ENCODE measurements at places on chromosomes 1 and 21.

DNA sequence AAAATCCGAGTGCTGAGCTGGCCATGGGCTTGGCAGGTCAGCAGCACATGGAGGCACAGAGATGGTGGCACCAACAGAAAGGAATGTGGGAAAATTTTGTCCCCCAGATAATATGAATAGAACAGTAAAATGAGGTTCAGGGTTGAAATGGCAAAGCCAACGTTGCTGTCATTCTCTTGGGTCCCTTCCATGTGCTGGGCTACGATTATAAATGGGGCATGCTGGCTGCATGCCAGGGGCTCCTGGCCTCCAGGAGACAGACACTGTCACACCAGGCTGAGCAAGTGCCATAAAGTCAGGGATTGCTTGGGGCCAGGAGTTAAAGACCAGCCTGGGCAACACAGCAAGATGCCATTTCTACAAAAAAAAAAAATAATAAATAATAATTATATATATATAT is 77.1 kb downstream of the TOMM20 start:
- DNase-seq = no peak

DNA sequence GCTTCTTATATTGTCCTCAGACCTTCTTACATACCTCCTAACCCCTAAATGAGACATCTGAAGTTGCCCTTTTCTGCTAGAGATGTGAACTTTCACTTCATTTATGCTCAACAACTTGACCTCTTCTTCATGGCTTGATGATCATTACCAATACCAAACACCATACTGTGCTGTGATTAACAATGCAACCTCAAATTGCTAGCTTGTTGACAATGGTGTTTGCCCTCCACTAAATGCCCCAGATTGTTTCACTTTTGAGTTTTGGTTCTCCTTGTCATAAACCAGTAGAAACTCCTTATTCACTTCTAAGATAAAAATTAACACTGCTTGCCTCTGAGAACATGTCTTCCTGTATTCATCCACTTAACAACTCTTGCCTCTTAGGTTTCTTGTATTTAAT is 5.6 kb downstream of the JAK1 start:
- no peak for DNase-seq

DNA sequence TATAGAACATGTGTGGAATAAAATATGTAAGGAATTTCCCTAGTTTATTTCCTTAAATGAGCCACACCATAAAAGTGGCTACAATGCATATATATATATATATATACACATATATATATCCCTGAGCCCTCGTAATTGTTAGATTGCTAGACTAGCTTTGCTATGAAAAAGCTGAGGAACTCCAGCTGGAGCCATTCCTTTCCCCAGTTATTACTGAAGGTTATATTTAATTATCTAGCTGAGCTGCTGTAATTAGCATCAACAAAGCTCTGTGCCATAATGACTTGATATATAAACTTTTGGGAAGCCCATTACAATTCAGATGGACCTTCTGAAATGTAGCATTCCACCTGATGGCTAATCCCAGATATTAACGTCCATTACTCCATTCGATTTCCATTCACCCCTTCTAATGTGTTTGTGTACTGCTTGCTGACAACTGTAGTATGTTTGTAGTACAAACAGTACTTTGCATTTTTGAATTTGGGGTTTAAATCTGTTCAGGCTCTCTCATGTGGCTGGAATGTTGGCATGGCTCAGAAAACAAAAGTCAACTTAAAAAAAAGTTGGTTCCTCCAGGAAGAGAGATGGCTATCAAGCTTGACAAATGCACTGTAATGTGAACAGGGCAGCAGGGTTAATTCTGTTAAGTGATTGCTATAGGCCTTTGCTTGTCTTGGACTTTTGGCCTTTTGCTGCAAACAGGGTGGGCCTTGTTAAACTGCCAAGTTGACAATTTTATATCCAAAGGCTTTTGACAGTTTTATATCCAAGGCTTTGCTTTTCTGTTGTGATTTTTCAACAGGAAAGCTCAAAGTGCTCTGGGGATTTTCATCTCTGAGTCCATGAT is 170.0 kb downstream of the LTN1 start:
- DNase-seq = peak; percentile 15

GRCh38 chr1:5992814-5993555 is 760 bp upstream of the NPHP4 start:
- no peak for DNase-seq

DNA sequence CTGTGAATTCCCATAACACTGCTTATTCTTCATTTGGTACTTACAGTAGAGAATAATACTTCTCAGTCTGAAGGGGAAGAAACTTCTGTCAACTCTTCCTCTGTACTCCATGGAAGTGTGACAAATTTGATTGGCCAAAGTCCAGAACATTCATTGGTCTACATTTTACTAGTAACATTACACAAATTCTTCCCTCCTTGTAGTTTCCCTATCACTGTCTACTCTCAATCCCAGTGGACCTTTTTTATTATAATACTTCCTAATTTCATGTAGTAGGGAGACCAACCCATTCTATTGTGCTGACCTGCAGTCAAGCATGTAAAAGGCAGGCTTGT is 74.7 kb downstream of the ALG6 start:
- DNase-seq = peak; percentile 33

DNA sequence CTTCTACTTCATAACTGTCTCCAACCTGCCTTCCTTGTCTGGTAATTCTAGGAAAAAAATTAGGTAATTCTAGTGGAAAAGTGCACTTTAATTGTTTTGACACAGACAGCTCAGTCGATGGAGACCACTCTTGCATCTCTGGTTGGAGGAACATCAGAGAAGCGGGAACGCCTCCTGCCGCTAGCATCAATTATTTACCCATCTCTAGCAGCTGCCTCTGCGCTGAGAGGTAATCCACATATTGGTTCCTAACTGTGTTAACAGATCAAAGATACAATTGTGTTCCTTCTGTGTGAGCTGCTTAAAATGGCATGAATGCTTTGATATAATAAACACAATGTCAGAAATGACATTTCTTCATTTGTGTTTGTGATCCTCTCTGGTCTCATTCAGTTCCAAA is 33.3 kb downstream of the C2CD2 start:
- DNase-seq = no peak

- DNase-seq = no peak
These were observed 2.2 kb downstream of the CERS2 start for GRCh38 chr1:150972417-150972940.

GRCh38 chr1:6471970-6472368 is 6.0 kb upstream of the TNFRSF25 start:
- no peak for DNase-seq

- DNase-seq = no peak
These were observed 35.9 kb downstream of the TMCC2 start for GRCh38 chr1:205263580-205264190.

GRCh38 chr1:38685388-38685787 is 174.2 kb downstream of the RRAGC start:
- DNase-seq = no peak

GRCh38 chr1:192824511-192824910 is 15.7 kb downstream of the RGS2 start:
- no peak for DNase-seq

- no peak for DNase-seq
These were observed 65.9 kb upstream of the C1orf105 start for GRCh38 chr1:172354291-172355274.

GRCh38 chr1:8520483-8520966 is 202.6 kb downstream of the SLC45A1 start:
- DNase-seq = no peak

DNA sequence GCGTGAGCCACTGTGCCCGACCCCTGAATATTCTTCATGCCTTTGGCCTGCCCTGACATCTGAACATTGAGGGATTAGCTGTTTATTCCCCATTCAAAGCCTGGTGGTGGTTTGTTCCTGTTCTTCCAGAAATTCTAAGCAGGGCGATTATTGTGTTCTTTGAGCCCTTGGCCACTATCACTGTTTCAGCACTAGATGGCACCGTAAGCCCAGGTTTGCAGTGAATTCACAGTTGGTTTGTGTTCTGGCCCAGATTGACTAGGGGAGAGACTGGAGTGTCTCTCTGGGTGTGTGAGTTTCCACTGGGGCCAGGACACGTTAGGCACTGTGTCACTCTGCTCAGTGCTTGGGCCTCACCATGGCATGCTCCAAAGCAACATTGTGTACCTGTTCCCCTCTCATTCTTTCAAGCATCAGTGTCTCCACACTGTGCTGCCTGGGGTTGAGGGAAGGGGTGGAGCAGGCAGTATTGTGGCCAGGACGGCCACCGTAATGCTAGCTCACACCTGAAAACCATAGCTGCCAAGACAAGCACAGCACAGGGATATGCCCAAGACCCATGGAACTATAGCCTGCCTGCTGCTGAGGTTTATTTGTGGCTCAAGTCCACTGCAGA is 52.7 kb downstream of the PKN2 start:
- peak; percentile 60 for DNase-seq

GRCh38 chr1:232428786-232429530 is 201.0 kb downstream of the SIPA1L2 start:
- DNase-seq = no peak

DNA sequence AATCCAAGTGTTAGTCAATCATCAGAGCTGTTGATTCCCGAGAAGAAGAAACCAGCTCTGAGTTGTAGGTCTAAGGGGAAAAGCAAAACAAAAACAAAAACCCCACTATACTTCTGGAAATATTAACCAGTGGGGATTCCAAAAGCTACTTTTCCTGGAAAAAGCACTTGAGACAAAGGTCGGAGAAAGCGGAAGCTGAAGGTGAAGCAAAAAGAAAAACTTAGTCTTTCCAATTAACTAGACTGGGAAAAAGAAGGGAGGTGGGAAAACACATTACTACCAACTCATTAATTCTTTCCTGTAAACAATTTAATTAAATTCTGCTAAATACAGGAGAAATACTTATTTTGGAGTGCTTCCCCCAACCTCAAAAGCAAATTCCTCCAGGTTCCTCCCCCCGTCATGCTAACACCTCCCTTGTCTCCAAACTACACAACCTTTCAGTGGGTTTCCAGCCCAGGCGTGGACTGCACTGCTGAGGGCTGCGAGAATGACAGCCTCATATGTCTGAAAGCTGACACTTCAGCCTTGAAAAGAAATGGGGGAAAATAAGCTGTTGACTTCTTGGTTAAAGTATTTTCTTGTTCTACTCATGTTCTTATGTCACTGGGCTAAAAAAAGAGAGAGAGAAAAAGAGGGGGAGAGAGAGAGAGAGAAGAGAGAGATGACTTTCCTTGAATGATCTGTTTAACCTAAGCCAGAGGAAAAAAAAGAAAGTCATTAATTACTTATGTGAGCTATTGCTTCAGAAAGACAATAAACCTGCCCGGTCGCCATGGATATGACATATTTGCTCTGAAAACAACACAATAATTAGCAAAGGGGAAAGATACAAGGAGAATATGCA is 5.1 kb downstream of the CASZ1 start:
- DNase-seq = no peak

Data from lung microvascular endothelial cell (primary cell).